ENCODE measurements at places on chromosomes 12 and 14. TPM values are rescaled to one million over a fixed set of nuclear protein-coding genes. Genes with fewer than 3 reads are reported as not detected.

RPL10L gene
- total RNA-seq = not detected

GPD1 gene
- total RNA-seq = 0.07 TPM

TMEM63C gene
- total RNA-seq = 2.2 TPM

OTUB2 gene
- 4.0 TPM for total RNA-seq

SRRM4 gene
- total RNA-seq = not detected

KRT80 gene
- total RNA-seq = 66.0 TPM

ATP6V1D gene
- 74.1 TPM for total RNA-seq

YY1 gene
- 71.1 TPM for total RNA-seq

IL26 gene
- total RNA-seq = not detected

KSR2 gene
- total RNA-seq = 0.63 TPM

TBX3 gene
- 51.2 TPM for total RNA-seq

PIWIL1 gene
- total RNA-seq = not detected

DHRS4L2 gene
- 23.2 TPM for total RNA-seq

ARHGEF40 gene
- 13.7 TPM for total RNA-seq

TCL1B gene
- total RNA-seq = not detected

SEC23A gene
- 82.6 TPM for total RNA-seq

POLE gene
- total RNA-seq = 47.5 TPM

IAPP gene
- total RNA-seq = not detected

RTL1 gene
- 0.31 TPM for total RNA-seq

ANAPC7 gene
- 53.2 TPM for total RNA-seq

C14orf39 gene
- not detected for total RNA-seq

RAD9B gene
- total RNA-seq = 0.13 TPM

ETNK1 gene
- 29.9 TPM for total RNA-seq

RNASE4 gene
- total RNA-seq = 4.3 TPM

CAPZA3 gene
- total RNA-seq = not detected

TSPAN8 gene
- 0.69 TPM for total RNA-seq

MIS18BP1 gene
- 16.3 TPM for total RNA-seq

TMBIM6 gene
- 478 TPM for total RNA-seq

DTX1 gene
- total RNA-seq = 0.31 TPM

CCDC91 gene
- total RNA-seq = 25.4 TPM

RAP1B gene
- total RNA-seq = 188 TPM

NRDE2 gene
- 10.8 TPM for total RNA-seq

GALNT16 gene
- total RNA-seq = 3.7 TPM

PHLDA1 gene
- total RNA-seq = 20.4 TPM

MMP17 gene
- total RNA-seq = 5.3 TPM

CLEC1A gene
- not detected for total RNA-seq

EXOC3L4 gene
- total RNA-seq = 1.0 TPM

RHOJ gene
- total RNA-seq = not detected

NTS gene
- total RNA-seq = 69.3 TPM

LTBR gene
- 248 TPM for total RNA-seq

SLC38A2 gene
- 107 TPM for total RNA-seq

PCED1B gene
- total RNA-seq = 27.6 TPM

CACNA2D4 gene
- total RNA-seq = not detected

PTPRB gene
- total RNA-seq = 1.6 TPM

KRT77 gene
- total RNA-seq = not detected

SLC7A7 gene
- 16.5 TPM for total RNA-seq

HOXC9 gene
- 13.7 TPM for total RNA-seq

ZNF664 gene
- total RNA-seq = 60.1 TPM

PARP11 gene
- total RNA-seq = 2.0 TPM

KRT73 gene
- not detected for total RNA-seq

PPTC7 gene
- 11.8 TPM for total RNA-seq

CRIP1 gene
- 1,412 TPM for total RNA-seq

MUCL1 gene
- total RNA-seq = not detected

LTB4R2 gene
- 2.0 TPM for total RNA-seq

ARHGAP9 gene
- 0.99 TPM for total RNA-seq

GPX2 gene
- total RNA-seq = 281 TPM

SAMD15 gene
- 2.2 TPM for total RNA-seq
